ENCODE measurements at places on chromosomes 2 and 18.

GRCh38 chr2:198073253-198073652 is 268.9 kb downstream of the PLCL1 start:
- DNase-seq = no peak

DNA sequence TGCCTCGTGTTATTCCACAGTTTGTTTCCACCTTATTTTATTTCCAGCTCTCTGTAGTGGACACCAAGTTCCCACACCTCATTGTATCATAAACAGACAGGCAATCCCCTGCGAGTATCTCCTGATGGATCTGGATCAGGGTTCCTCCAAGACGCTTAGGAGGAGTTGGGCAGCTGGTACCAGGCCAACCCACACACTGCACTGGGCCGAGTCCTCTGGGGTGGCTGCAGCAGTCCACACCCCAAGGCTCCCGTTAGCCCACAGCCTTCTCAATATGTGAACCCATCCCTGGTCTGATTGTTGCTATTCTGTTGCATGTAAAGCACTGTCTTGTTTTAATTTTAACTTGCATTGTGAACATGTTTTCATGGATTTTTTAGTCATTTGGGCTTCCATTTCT is 178.8 kb upstream of the RAB6C start:
- DNase-seq = no peak

GRCh38 chr2:212777020-212777491 is 238.5 kb upstream of the ERBB4 start:
- peak; percentile 25 for DNase-seq

- no peak for DNase-seq
These were observed 207.9 kb upstream of the RAB6C start for GRCh38 chr2:129771418-129772189.

DNA sequence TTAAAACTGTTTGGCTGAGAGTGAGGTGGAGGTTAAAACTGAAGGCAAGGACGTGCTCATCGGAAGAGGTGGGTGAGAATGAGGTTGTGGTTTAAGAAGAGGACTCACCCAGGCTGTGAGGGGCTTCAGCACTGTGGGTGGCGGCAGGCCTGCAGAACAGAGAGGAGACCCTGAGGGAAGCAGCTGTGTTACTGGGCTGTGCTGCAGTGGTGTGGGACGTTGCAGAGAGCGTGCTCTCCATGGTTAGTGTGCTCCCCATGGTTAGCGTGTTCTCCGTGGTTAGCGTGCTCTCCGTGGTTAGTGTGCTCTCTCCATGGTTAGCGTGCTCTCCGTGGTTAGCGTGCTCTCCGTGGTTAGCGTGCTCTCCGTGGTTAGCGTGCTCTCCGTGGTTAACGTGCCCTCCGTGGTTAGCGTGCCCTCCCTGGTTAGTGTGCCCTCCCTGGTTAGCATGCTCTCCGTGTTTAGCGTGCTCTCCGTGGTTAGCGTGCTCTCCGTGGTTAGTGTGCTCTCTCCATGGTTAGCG is 68.5 kb upstream of the NFATC1 start:
- DNase-seq = no peak

- no peak for DNase-seq
These were observed 79.7 kb downstream of the MRPS9 start for GRCh38 chr2:105117565-105117964.
